ENCODE measurements at places on chromosomes 6 and 20.

DNA sequence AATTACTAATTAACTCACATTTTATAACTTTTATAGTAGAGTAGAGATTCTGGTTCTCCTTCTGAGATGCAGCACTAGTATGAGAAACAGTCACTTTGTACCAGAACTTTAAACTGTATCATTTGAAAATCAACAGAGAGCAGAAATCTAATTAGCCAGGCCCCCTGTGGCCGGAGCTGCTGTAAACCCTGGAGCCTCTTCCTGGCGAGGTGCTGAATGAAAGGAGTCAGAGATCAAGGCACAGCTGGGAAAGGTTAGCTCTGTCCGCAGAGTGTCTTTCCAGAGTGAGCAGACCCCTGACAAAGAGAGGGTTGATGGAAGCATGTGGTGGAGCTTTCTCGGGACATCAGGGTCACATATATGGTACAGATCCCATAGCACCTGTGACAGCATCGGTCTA, 703.8 kb downstream of the RFPL4B start:
- no peak for DNase-seq

- no peak for DNase-seq
Observed at GRCh38 chr6:90217506-90218127, 79.0 kb downstream of the BACH2 start.

- DNase-seq, result peak; percentile 41
Observed at GRCh38 chr6:32969685-32970412, 1.5 kb downstream of the BRD2 start.

DNA sequence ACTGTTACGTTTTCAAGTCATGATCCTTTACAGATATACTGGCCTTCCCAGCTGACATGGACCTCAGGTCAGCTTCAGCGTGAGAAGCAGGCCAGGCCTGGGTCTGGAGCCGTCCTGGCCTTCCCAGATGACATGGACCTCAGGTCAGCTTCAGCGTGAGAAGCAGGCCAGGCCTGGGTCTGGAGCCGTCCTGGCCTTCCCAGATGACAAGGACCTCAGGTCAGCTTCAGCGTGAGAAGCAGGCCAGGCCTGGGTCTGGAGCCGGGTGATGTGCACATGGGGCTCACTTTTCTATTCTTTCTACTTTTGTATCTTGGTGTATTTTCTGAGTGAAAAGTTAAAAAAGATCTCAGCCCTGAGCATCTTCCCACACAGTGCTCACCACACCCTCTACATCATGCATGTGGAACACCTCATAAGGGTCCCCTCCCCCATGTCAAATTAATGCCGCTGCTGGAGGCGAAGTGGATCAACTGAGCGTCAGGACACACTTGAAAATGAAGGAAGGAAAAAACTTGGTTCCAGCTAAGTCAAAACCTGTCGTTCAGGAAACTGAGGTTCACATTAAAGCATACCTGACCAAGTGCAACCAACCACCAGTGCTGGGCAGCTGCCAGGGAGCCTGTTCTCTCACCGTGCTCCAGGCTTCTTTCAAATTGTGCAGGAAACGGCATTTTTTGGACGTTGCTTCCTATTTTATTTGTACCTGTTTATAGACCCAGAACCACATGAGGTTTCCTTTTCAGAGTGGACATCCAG, 32.2 kb downstream of the KIF25 start:
- no peak for DNase-seq

GRCh38 chr6:28983838-28984237, 21.3 kb downstream of the ZNF311 start:
- no peak for DNase-seq

GRCh38 chr6:31568537-31568961, 3.5 kb upstream of the LTA start:
- DNase-seq, result no peak

- DNase-seq, result no peak
Observed at GRCh38 chr6:139251691-139252390, 40.0 kb downstream of the TXLNB start.

GRCh38 chr6:15473741-15474161, 189.1 kb downstream of the DTNBP1 start:
- DNase-seq, result no peak

DNA sequence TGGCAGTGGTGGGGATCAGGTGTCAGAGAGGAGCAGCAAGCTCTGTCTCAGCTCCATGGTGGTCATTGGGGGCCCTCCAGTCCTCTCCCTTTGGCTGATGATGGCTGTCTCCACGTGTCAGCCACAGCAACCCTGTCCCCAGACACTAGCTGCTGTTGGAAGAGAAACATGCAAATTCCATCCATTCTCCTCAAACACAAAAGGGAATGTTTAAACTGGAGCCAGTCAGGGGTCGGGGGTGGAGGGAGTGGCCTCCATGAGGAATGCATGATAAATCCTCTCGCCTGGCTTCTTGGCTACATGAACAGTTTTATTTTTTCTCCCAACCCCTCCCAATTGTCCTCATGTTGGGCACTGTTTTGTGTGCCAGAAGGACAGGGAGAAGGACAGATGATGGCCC, 86.4 kb downstream of the EDN3 start:
- no peak for DNase-seq

Measured in stimulated activated CD8-positive, alpha-beta memory T cell treated with anti-CD3 and anti-CD28 coated beads, Interleukin-4, amount 100 ng/mL, for 1 hour (primary cell).